ENCODE measurements at places on chromosomes 2 and 18.

- no peak for DNase-seq
Measured at GRCh38 chr2:40178971-40179370, 272.9 kb downstream of the SLC8A1 start.

GRCh38 chr18:2222270-2223185 is 348.8 kb downstream of the METTL4 start:
- no peak for DNase-seq

GRCh38 chr2:86147793-86148192 is 41.8 kb downstream of the PTCD3 start:
- DNase-seq = no peak

DNA sequence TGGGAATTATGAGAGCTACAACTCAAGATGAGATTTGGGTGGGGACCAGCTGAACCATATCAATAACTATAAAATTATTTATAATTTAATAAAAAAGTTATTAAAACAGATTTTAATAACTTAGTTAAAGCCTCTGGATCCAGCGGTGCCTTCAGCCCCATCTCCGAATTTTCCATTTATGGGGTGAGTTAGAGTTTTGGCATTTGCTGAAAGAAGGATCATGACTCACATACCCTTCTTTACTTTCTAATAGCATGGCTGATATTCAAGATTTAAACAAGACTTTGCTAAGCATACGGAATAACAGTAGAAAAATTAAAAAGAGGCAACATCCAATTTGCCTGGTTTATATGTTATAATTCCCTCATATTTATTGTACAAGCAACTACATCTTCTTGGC is 94.5 kb downstream of the RDH14 start:
- DNase-seq = no peak

GRCh38 chr2:227506456-227506855 is 34.5 kb downstream of the AGFG1 start:
- DNase-seq = no peak

- DNase-seq = no peak
Measured at GRCh38 chr18:59744271-59744721, 47.1 kb upstream of the CCBE1 start.

- no peak for DNase-seq
Measured at GRCh38 chr2:69032336-69032735, 19.4 kb downstream of the ANTXR1 start.

- no peak for DNase-seq
Measured at GRCh38 chr2:122795763-122796162, 1040.3 kb downstream of the TSN start.

DNA sequence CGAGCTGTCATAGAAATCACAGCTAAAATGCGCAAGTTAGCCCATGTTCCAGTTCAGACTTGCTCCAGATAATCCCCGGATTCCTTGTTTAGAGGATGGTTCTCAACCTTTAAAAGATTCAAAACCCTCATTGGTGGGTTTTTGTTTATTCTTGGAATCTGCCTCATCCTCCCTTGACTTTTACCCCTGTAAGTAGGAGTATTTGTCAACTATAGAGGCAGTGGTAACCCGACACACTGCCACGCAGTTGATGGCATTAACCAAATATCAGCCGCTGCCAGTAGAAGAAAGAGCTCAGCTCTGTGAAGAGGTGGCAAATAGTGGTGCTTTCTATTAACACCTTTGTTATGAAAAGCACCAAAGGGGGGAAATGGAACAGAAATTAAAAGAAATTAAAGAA is 40.4 kb upstream of the SELENOI start:
- no peak for DNase-seq

DNA sequence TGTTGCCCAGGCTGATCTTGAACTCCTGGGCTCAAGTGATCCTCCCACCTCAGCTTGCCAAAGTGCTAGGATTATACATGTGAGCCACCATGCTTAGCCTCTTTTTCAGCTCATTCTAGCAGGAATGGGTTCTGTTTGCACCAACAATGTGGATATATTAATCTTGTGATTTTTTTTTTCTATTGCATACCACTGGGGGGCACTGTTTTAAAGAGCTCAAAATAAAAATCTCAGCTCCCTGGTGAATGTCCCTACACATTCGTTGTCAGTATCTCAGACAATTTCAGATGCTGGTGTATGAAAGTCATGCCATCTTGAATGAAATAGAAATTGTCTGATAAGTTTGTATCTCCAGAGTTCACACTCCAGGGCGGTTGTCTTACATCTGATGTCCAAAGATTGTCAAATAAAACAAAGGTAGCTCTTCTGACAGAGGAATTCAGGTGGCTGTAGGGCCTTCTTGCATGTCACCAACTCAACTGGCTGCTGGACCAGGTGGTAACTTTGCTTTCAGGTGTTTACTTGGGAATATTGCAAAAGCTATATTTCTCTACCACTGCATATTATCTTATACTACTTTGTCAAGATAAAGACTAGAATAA is 3.1 kb upstream of the MATN3 start:
- DNase-seq = no peak

GRCh38 chr2:163610817-163611556 is 124.8 kb downstream of the FIGN start:
- DNase-seq = no peak

GRCh38 chr2:75523313-75524275 is 37.1 kb downstream of the EVA1A start:
- no peak for DNase-seq

- no peak for DNase-seq
Measured at GRCh38 chr2:84022810-84023431, 436.2 kb downstream of the SUCLG1 start.

DNA sequence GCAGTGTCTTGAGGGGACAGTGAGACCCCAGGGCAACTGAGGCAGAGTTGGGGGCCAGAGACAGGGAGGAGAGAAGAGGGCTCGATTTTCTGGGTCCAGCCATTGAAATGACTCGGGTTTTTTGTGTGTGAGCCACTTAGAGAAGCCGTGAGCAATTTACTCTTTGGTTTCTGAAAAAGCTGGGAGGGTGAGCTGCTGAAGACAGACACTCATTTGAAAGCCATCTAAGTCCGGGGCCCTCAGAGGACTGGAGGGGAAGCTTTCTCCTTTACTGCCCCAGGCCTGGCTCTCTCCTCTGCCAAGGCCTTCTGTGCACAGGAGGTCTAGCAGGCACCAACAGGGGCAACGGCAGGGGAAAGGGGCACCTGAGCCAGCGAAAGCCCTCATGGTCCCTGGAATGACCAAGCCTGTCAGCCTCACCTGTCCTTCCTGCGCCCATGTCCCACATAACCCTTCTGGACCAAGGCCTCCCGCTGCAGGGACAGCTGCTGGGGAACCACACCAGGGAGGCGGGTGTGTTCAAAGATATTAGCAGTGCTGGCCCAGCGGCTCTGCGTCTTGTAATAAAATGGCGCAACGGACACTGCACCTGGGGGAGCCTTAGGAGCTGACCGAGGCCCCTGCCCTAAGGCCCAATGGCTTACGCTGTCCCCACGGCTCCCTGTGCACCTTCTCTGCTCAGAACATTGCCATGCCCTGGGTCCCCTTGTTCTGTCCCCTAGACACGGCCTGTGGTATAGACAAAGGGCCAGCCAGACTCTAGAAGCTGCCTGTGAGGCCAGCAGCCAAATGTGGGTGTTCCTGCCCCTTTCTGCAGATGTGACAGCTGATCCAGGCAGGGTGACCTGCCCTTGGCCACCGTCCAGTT is 45.8 kb downstream of the HS6ST1 start:
- no peak for DNase-seq

DNA sequence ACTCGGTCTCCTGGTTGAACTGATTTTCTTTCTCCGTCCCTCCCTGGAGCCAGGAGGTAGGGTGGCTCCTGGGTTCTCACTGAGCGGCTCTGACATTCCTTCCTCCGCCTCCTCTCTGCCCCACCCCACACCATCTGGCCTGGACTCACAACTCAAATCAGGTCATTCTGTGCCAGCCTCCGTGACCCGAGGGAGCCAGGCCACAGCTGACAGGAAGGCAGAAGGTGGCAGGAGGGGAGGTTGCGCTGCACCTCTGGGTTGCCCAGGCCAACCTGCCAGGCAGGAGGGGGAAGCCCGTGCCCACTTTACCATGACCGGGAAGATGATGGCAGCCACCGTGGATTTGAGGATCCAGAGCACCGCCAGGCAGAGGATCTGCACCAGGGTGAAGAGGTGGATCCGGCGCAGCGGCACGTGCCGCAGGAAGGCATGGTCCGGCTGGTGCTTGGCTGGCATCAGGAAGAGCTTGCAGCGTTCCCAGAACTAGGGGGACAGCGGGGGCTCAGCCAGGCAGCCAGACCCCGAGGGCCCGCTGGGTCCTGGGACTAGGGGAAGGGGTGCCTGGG is 28.3 kb downstream of the MTHFD2 start:
- no peak for DNase-seq

GRCh38 chr2:100247256-100248043 is 74.9 kb downstream of the LONRF2 start:
- no peak for DNase-seq

- DNase-seq = no peak
Measured at GRCh38 chr2:240213226-240213475, 72.7 kb upstream of the OTOS start.

DNA sequence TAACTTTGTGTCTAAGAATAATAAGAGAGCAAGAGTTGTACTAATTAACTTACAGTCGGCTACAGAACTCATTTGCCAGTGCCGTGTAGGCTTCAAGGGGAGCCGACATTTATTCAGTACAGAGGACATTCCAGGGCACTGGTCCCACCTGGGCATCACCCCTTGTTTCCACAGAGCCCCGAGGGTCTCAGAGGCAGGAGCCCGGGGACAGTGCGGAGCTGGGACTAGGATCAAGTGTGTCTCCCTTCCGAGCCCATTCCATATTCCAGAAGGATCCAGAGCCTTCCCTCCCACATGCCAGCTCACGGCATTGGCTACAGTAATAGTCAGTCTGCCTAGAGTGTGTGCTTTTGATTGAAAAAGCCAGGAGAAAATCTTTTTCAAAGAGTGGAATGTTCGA is 71.5 kb upstream of the CTDP1 start:
- DNase-seq = no peak

DNA sequence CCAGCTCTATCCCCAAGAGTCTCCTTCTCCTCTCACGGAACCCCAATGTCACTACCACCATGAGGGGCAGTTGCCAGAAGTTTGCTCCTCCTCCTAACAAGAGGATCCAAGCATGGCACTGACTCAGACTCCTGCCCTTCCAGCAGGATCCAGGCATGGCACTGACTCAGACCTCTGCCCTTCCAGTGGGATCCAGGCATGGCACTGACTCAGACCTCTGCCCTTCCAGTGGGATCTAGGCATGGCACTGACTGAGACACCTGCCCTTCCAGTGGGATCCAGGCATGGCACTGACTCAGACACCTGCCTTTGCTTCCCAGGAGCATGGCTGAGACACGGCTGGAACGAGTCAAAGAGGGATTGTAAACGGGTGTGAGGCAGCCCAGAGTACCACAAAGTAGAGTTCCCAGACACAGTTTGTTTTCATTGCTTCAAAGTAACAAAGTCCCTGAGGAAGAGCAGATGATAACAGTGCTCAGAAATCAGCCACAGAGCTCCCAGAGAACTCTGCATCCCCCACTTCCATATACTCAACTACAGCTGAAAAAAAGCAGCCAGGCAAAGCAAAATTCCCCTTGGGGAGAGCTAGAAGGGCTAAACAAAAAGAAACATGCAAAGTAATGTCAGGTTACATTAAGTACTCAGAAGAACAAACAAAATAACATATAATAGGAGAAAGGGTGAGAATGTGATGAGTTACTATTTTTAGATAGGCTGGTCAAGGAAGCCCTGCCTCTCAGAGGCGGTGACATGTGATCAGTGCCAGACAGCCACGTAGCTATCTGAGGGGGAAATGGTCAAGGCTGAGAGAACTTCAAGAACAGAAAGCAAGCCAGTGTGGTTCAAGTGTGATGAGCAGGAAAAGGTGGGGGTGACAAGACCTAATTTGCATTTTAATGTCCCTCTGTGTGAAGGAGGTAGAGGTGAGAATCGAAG is 3.0 kb downstream of the BUB1 start:
- no peak for DNase-seq

- no peak for DNase-seq
Measured at GRCh38 chr2:212032032-212032431, 506.6 kb downstream of the ERBB4 start.

GRCh38 chr2:120710256-120710655 is 25.4 kb upstream of the GLI2 start:
- DNase-seq = no peak

All from stimulated activated CD4-positive, alpha-beta T cell treated with anti-CD3 and anti-CD28 coated beads, Interleukin-4, amount 100 ng/mL, for 1 hour (primary cell).